DMS79 (cell line): ENCODE measurements at places on chromosomes 3 and 15.

DNA sequence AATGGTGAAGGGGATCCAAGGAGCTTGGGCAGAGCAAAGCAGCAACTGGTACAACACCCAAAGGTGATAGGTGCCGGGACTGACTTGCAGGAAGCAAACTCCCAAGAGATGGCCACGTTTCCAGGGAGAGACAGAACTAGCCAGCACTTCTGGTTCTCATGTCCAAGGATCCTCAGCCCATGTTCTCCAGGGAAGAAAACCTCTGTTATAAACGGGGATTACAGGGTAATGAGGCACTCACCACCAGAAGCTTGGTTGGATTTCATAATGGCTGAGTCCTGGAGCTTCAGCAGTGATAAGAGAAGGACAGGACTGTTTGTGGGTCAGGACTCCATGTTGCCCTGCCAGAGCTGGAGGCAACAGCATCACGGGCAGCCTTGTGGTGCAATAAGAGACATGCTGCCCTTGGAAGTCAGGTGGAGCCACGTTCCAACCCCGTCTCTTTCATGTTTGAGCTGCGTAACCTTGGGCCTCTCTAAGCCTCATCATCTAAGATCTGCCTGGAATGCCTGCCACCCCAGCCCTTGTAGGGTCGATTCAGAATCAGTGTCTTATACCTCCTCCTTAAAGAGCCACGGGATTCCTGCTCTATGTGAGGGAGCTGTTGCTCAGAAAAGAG lies 181.0 kb downstream of the ABHD5 start:
- DNase-seq = no peak

DNA sequence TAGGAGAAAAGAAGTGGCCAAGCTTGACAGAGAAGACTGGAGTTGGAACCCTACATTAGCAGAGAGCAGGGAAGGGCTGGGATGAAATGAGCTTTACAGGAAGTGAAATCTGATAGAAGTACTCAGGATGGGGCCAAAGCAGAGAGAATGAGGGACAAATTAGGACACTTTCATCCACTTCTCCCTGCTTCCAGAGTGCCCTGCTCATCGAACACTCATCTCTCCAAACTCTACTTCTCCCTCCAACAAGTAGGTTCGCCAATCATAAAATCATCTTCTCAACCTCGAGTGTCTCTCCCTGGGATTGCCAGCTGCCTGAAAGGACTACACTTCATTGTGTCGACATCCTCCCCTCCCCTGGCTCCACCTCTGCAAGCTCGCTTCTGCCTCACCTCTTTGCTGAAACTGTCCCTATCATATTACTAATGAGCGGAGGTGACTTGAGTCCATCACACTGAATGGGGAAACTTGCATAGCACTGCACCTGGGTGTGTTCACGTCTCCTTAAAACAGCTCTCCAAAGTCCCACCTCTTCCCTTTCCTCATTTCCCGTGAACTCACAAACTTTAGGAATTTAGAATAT lies 365.8 kb downstream of the FOXP1 start:
- DNase-seq = no peak

DNA sequence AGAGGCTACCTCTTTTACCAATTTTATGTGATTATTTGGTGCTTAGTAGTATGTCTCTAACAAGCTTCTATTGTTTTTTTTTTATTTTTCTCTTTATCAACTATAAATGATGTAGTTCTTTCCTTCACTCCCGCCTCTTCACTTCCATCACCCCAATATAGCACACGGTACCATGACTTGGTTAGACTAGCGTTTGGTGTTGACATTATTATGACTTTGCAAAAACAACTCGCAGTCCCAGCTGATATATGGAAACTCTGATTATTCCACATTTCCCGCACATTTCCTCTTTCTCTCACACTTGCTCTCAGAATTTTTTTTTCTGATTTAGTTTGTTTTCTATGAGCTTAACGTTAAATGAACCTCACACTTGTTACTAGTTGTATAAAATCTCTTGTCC lies 162.2 kb downstream of the GREM1 start:
- DNase-seq = no peak

DNA sequence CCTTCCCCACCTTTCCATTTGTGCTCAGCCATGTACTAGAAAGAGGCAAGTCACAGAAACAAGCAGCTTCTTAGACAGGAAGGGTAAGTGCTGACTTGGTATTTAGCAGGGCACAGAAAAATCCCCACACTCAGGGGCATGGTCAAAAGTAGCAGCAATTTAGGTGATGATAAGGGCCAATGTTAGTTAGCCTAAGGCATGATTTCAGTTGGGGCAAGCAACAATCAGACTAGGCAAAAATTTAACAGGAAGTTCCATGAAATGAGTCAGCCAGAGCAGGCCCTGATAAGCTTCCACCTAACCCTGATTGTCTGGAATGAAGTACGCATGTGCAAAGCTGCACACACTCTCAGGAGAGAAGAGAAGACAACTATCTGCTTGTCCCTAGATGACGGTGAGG lies 423.4 kb upstream of the UBE2E2 start:
- DNase-seq = no peak

DNA sequence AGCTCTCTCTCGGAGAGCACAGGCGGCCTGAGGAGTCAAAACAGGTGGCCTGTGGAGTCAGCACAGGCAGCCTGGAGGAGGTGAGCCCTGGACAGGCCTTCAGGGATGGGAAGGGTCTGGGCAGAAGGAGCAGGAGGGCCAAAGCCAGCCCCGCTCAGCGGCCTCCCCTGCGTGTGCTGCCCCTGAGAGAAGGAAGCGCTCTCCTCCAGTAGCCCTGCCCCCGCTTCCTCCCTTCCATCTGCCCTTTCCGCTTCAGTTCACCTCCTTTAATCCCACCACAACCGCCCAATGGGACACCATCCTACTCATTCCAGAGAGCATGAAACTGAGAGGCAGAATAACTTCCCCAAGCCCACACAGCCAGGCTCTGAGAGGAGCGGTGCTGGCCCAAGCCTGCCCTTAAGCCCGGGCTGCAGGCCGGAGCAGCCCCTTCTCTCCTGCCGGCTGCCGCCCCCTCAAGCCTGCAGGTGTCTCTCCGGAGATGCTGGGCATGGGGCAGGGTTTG lies 3.2 kb upstream of the NR2E3 start:
- DNase-seq = no peak

- DNase-seq = no peak
Observed at GRCh38 chr15:98850961-98851572, 156.5 kb downstream of the PGPEP1L start.

DNA sequence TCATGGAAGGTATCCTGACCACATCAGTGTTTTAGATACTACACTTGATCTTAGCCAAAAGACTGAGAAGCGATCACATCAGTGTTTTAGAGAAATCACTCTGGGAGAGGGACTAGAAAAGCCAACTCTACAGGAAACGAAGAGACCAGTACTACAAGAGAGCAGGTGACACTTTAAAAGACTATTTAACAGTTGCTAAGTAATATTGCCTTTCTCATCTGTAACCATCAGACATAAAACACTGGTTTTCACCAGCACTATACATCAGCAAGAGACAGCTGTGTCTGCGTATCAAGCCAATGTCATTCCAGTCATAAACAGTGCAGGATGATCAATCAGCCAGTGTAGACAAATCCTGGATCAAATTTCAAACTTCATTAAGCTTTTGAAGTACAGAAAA lies 66.7 kb downstream of the GLB1 start:
- DNase-seq = no peak

DNA sequence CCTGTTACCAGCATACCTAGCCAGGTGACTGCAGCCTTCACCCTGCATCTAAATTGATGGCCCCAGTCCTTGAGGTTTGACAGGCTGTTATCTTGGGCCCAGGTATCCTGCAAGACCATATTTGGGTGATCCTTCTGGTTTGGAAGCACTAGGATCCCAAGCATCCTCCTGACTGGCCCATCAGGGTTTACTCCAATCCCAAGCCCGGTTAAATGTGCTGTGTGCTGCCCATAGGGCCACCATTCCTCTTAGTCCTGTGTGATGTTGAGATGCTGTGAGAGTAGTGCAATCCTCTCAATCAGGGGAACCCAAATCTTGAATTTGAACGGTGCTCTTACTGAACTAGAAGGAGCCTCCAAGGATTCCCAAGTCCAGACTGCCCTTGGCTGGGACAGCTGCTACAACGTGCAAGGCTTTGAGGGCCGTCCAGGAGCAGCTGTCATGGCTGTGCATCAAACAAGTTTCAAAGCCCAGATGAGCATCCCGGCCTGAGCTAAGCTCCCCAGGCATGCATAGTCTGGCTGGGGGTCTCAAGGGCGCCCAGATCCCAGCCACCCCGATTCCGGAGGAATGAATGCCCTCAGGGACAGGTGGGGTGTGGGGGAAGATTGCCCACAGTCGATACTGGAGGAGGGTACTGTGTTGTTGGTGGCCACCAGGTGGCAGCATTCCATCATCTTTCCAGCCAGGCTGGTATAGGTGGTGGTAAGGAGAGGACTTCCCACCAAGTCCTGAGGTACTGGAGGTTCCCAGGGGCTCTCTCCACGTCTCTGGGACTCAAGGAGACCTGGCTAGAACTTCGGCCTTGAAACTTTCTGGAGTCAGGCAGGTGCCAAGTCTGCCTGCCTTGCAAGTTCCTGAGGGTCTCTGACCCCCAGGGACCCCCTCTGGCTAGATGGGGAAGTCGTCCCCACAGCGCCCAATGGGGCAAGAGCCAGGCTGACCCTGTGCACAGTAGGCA lies 32.6 kb downstream of the RBM5 start:
- no peak for DNase-seq

- DNase-seq = no peak
Observed at GRCh38 chr3:162183440-162183839, 686.8 kb downstream of the OTOL1 start.

DNA sequence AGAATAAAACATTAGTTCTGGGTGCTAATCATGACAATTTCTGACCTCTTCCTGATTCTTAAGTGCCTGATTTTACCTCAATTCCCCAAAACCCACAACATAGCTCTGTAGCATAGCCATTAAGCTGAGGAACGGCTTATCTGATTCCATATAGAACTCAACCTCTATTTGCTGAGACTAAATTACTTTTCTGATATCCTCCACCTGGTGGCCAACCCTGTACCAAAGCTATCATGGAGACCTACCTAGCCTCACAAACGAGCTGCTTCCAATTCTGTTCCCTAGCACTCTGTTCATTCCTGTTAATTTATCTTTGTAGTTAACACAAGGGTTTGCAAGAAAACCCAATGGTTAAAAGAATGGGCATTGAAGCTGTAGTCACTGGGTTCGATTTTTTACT lies 245.2 kb downstream of the PLOD2 start:
- no peak for DNase-seq
